ENCODE measurements at places on chromosomes 4 and X. TPM values are rescaled to one million over a fixed set of nuclear protein-coding genes. Genes with fewer than 3 reads are reported as not detected.

The GAGE2A gene
- total RNA-seq, result not detected

The BST1 gene
- total RNA-seq, result 62.6 TPM

The MAP3K15 gene
- total RNA-seq, result not detected

The PRMT9 gene
- total RNA-seq, result 10.3 TPM

The CCNB3 gene
- 2.6 TPM for total RNA-seq

The PAK3 gene
- 2.2 TPM for total RNA-seq

The ADH4 gene
- not detected for total RNA-seq

The TRAM1L1 gene
- total RNA-seq, result 1.9 TPM

The STOX2 gene
- 0.57 TPM for total RNA-seq

The CT45A3 gene
- not detected for total RNA-seq

The PRSS12 gene
- 14.2 TPM for total RNA-seq

The SCRG1 gene
- under 0.01 TPM for total RNA-seq

The TNIP3 gene
- total RNA-seq, result 0.22 TPM

The SHISA3 gene
- total RNA-seq, result not detected

The SPANXN4 gene
- not detected for total RNA-seq

The ARMCX2 gene
- 48.1 TPM for total RNA-seq
